ENCODE measurements at places on chromosomes 2 and 18.

DNA sequence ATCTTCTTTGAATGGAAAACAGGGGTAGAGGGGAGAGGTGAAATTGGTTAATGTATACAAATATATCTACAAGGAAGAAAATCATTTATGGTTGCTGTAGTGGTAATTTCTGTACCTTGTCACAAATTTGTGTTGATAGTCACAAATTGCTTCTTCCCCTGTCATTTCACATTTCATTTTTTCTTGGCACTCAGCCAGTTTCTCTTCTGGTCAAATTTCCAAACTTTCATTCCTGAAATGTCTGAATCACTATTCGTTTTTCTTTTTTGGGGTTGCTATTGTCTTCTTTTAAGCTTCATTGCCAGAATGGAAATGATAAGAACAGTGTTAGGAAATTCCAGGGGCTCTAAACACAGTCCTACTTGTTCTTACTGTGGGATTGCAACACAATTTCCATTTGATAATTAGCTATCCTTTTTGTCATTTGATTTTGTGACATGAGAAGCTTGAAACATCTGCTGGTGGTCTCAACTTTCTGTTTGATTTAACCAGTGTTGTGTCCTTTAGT, 136.0 kb upstream of the GCFC2 start:
- DNase-seq = no peak

DNA sequence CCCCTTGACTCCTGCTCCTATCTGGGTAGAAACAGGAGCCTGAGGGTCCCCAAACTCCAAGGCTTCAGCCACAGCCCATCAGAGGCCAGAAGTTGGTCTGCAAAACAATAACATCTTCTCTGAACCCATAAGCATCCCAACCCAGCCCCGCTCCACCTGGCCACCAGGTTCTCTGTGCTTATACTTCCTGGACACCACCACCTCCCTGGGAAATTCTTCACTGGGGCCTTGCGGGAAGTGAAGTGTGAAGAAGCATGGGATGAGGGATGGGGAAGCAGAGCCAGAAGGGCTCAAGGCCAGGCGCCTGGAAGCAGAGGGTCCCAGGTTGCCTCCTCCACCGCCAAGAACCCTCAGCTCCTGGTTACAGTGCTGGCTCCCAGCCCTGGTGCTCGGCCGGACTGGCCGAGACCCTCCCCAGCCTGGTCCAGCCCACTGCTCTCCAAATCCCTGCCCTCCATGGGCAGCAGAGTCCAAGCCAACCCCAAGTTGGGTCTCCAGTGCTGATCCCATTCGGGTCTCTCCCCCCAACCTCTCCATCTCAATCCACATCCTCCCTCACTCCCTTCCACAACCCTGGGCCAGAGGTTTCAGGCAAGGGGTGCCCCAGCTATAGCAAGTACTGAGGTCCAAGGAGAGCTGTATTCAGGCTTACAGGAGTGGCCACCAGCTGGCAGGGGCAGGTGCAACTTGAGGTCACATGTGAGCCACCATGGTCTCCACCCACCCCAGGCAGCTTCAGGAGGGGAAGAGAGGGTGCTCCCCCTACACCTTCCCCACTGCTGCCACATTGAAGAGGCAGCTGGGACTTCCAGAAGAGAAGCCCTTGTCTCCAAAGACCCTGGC, 60.7 kb downstream of the TNS1 start:
- DNase-seq = no peak

- DNase-seq = no peak
Measured at GRCh38 chr2:3007135-3007534, 370.5 kb downstream of the EIPR1 start.

- DNase-seq = peak; percentile 50
Measured at GRCh38 chr2:151827564-151828142, 568 bp downstream of the ARL5A start.

- DNase-seq = no peak
Measured at GRCh38 chr2:30516166-30516565, 69.1 kb downstream of the LCLAT1 start.

Data from OCI-LY7 (cell line).